CD8-positive, alpha-beta memory T cell (primary cell): ENCODE measurements at places on chromosomes 7 and 10. TPM values are rescaled to one million over a fixed set of nuclear protein-coding genes. Genes with fewer than 3 reads are reported as not detected.

NXPH1 gene
- not detected for total RNA-seq

GIMAP5 gene
- 63.9 TPM for total RNA-seq

EMX2 gene
- total RNA-seq: not detected

BRAF gene
- 32.0 TPM for total RNA-seq

GRCh38 chr10:132400041-132400546, 3.1 kb downstream of the PWWP2B start:
- no peaks in the 10 kb centered on the region for H3K36me3 ChIP-seq
- no peaks in the 10 kb centered on the region for H3K27me3 ChIP-seq
- DNase-seq: no peak
- peaks cover 17% of the 10 kb centered on the region for H3K4me1 ChIP-seq

DNA sequence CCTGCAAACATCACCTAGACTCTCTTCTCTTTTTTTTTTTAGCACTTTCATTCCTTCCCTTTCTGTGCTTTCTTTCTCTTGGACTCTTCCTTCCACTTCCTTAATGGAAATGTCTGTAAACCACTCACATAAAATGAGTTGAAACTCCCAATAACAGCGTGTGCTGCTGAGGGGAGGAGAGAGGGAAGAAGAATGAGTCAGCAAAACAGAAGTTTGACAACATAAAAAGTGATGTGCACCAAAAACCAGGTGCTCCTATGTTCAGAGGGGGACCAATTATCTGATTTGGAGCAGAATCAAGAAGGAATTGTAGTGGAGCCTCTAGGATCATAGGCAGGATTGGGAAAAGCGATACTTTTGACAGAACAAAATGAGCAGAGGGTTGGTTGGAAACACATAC, 712.1 kb upstream of the IGFBP3 start:
- H3K4me3 ChIP-seq: no peak overlapping the region
- no peak overlapping the region for H3K27ac ChIP-seq
- no peak for DNase-seq
- no peaks in the 10 kb centered on the region for H3K36me3 ChIP-seq
- no peaks in the 10 kb centered on the region for H3K27me3 ChIP-seq
- H3K4me1 ChIP-seq: no peaks in the 10 kb centered on the region

- H3K4me1 ChIP-seq: no peaks in the 10 kb centered on the region
- H3K36me3 ChIP-seq: no peaks in the 10 kb centered on the region
- H3K27ac ChIP-seq: no peak overlapping the region
- no peaks in the 10 kb centered on the region for H3K27me3 ChIP-seq
- no peak for DNase-seq
Observed at GRCh38 chr10:76643511-76643911, 994.1 kb downstream of the KCNMA1 start.
